ENCODE measurements at places on chromosomes 2 and 18.

DNA sequence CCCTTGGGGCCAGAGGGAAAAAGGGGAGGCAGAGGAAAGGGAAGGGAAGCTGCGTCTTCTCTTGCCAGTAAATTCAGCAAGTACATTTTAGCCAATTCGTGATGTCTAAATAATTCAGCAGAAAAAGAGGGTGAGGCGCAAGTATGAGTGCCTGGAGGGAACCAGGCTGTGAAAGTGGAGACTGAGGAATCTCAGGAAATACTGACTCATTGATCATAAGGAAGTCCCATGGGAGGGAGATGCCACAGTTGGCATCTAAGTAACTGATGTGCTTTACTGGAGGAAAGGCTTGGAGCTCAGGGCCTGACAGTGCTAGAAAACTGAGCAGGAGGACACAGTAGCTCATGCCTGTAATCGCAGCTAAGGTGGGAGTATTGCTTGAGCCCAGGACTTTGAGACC, 31.1 kb downstream of the KIF5C start:
- no peak for DNase-seq

DNA sequence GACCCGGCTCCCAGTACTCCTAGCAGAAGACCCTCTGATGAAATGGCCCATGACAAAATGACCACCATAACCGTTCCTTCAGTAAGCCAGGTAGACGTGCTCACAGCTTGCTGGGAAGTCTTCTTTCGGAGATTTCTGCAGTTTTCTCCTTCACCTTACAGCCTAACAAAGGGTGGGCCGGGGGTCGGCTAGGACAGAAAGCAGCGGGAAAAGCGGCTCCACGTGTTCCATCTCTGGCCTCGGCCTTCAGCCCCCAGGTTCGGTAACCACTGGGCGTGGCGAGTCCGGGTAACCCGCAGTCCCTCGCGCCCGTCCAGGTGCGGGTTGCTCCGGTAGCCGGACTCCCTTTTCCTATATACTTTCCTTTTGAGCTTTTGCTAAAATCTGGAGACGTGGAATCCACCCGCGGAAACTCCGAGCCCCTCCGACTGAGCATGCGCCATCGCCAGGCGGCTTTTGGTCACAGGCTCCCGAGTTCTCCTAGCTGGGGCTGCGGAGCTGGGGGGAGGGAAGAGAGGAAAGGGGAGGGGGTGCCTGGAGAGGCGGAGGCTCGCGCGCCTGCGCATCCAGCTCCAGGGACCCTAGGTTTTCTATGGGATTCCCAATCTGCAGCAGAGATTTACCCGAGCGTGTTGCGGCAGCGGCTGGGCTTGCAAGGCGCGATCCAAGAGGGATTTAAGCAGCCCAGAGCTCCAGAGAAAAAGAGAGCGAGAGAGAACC, at the start of gene VSNL1:
Gene VSNL1 (plus strand): TSS at position 604 of the 720 bp plus-strand sequence. CDS start 51,379 bp downstream, outside the sequence.
- no peak for DNase-seq

DNA sequence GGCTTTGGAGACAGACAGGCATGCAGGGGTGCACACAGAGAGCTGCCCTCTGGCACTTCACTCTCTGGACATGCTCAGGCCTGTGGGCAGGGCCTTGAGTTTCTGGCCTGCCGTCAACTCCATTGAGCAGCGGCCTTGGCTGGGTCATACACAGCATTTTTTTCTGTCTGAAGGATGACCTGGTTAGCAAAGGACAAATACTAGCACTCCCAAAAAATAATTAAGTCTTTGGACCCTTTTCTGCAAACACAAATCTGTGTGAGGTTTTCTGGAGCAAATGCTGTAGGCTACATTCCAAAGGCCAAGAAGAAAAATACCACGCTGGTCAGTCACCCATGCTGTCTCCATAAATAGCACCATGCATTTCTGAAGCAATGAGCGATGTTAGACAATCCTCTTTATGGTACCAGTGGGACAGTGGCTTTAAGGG, 124.7 kb upstream of the CTAGE1 start:
- no peak for DNase-seq

- no peak for DNase-seq
These were observed 195.9 kb downstream of the ACKR3 start for GRCh38 chr2:236765478-236765877.

- no peak for DNase-seq
These were observed 217.4 kb downstream of the DPP10 start for GRCh38 chr2:114659880-114660279.

DNA sequence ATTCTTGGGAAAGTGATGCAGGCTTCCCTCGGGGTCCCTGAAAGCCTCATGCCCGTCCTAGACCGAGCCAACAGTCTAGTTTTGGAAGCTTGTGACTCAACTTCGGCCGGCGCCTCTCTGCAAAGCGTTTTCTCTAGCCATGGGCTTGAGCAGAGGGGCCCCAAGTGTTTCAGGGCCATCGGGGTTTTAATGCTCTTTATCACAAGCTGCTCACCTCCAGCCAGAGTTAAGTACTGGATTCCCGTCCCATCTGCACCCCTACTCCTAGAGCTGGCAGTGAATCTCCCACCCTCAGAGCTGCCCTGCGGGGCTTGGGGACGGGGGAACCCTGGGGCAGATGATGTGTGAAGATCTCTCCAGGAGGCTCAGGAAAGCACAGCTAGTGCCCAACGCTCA, 7.3 kb downstream of the RAX start:
- DNase-seq, result no peak

DNA sequence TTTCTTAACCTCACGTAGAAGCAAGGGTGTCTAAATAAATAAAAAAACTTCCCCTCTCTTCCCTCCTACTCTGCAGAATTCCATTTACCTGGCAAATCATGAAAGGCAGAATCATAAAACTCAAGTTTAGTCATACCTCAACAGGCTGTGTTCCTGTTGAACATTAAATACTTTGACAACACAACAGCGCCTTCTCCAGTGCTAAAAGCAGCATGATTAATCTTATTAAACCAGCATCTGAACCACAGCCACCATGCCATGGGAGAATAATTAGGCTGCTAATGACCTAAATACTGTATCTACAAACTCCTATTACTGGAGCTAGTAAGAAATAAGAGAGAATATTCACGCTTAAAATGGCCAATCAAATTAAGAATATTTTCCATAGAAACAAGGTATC, 68.1 kb downstream of the CDH2 start:
- no peak for DNase-seq

- no peak for DNase-seq
These were observed 261.1 kb downstream of the PTGR3 start for GRCh38 chr18:74947875-74948274.

DNA sequence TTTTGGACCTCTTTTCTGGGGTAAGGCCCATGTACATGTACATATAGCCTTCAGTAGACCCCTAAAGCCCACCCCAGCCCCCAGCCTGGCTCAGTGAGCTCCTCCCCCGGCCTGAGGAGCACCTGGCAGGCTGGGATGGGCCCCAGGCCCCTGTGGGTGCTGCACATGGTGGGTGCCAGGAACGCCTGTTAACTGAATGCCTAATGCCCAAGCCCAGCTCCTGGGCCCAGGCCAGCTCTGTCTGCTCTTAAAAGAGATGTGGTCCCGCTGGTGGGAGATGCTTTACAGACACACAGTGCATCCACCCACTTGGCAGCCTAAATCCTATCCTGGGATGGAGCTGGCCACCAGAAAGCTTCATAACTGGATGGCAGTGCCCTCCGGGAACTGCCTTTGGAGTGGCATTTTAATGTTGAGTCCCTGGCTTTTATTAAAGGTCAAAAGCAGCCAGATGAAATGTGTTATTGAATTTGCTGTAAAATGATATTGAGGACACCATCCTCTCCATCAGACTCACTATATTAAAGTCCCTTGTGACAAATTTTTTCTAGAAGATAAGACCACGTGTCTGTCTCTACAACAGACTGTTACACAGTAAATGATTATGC, 7.7 kb upstream of the OXER1 start:
- DNase-seq, result no peak

GRCh38 chr18:32048507-32049091, 30.0 kb downstream of the RNF125 start:
- no peak for DNase-seq

DNA sequence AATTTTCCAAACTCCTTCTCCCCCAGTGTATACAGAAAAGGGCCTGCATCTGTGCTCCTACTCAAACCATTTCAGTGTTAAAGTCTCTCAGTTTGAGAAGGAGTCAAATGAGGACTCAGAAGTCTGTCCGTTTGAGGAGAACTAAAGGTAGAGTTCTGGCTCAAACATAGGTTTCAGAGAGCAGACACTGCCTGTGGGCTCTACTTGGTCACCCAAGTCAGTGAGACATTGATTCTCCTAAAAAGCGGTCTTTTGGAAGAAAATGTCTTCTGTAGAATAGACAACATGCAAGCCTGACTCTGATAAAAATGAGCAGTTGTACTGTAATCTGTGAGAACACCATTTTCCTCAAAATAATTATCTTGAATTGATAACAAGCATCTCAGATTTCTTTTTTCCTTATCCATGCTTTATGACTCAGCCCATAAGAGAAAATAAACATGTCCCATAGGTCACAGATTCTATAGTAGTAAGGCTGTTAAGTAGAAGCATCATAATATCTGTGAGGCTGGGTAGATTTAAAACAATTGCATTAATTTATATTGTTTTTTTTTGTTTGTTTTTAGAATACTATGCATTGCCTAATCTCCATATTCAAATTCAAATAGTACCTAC, 82.8 kb downstream of the ASXL3 start:
- DNase-seq, result no peak

- DNase-seq, result no peak
These were observed 228.6 kb downstream of the SETBP1 start for GRCh38 chr18:44909191-44909719.

GRCh38 chr18:59547581-59548182, 149.5 kb downstream of the CCBE1 start:
- no peak for DNase-seq

GRCh38 chr2:70258532-70258875, 567 bp downstream of the PCYOX1 start:
- DNase-seq, result no peak

DNA sequence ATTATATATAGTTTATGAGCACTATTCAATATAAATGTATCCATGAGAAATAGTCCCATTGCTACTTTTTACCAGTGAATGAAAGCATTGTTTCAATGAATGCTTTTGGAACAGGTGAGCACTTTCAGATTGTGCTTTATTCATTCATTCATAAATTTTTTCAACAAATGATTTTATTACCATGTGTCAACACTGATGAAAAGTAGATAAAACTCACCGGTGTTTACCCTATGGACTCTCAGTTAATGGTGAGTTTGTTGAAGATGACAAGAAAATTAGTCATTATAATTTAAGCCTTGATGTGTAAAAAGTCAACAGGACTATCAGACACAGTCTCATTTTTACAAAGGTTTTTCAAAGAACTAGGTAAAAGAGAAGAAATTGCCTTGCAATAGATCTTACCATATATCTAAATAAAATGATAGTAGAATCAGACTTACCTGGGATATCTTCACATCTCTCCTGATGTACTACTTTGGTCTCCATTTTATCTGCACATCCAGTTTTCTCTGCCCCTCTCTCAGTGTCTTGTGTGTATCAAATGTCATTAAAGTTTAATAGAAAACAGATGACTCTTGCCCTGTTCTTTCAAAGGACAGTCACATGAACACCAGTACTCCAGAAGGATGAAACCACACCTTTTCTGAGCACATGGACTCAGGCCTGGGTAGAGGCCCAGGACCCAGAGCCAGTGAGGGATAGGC, 325.3 kb upstream of the RND3 start:
- no peak for DNase-seq

GRCh38 chr2:66583881-66584280, 149.0 kb downstream of the MEIS1 start:
- no peak for DNase-seq

DNA sequence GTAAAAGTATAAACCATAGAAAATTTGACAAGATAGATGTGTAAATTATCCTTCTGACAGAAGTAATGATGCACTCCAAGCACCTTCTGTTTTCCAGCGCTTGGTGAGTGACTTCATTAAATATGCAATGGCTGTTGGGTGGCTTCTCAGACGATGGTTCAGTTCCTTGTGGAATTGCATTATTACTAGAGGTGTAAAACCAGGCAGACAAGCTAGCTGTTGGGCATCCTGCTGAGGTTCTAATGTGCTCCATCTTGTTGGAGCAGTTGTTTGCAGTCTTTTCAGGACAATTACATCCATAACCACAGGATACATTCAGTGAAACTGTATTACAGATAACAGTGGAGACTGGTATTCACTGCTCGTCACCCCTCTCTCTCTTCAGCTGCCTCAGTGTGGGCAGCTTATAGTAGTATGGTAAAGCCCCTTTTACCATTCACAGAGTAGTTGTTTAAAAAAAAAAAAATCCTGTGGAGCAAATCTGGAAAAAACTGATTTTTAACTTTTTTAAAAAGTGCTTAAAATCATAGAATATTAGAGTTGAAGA, 143.5 kb downstream of the AGPS start:
- DNase-seq, result no peak

- DNase-seq, result no peak
These were observed 24.6 kb upstream of the FZD7 start for GRCh38 chr2:202009019-202009481.

DNA sequence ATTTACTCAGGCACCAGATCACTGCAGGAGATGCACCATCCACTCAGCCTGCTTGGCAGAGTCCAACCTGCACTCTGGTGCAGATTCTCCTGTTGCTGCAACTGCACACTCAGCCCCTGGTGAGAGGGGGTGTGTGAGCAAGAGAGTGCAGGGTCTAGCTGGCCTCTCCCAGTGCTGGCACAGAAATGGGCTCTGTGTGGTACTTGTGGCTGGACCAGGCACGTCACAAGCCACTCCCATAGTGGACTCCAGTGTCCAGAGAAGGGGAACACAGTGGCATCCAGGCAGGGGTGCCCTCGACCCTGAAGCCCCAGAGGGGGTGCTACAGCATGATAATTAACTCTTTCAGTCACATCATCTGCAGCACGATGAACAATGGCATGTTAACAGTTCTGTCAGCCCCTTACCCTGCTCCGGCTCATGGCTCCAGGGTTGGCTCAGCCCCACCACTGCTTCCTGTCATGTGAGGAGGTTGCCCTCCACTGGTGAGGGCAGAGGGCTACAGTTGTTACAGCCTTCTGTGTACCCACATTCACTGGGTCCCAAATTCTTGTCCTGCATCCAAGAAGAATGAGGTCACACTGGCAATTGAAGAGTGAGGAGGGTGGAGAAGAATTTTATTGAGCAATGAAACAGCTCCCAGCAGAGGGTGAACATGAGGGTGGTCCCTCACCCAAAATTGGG, 135.7 kb downstream of the EVA1A start:
- no peak for DNase-seq

DNA sequence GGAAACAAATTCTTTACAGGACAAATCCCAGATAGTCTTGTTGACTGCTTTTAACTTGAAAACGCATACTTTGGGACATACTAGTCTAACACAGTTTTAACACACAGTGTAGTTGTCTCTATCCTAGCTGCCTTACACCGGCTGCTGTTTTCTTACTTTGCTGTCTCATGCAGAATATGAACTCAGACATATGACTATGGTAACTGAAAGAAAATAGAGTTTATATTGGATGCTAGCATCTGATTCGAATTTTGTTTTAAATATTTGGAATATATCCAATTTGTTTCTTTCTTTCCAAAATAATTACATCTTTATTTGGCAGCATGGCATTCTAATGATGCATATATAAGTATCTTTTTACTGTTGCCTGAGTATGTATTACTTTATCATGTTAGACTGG, 69.8 kb downstream of the ANKRD12 start:
- DNase-seq, result no peak
